Urinary bladder (tissue), 4 donors: ENCODE measurements at places on chromosomes 16 and 17. TPM values are rescaled to one million over a fixed set of nuclear protein-coding genes. Genes with fewer than 3 reads are reported as not detected.

- no peak for DNase-seq
Measured at GRCh38 chr16:77540646-77541045, 105.8 kb upstream of the ADAMTS18 start.

- DNase-seq: no peak
Measured at GRCh38 chr16:68651136-68651535, 6.0 kb downstream of the CDH3 start.

The SLC52A1 gene
- total RNA-seq: 0.58 TPM

The KRT36 gene
- not detected for total RNA-seq

DNA sequence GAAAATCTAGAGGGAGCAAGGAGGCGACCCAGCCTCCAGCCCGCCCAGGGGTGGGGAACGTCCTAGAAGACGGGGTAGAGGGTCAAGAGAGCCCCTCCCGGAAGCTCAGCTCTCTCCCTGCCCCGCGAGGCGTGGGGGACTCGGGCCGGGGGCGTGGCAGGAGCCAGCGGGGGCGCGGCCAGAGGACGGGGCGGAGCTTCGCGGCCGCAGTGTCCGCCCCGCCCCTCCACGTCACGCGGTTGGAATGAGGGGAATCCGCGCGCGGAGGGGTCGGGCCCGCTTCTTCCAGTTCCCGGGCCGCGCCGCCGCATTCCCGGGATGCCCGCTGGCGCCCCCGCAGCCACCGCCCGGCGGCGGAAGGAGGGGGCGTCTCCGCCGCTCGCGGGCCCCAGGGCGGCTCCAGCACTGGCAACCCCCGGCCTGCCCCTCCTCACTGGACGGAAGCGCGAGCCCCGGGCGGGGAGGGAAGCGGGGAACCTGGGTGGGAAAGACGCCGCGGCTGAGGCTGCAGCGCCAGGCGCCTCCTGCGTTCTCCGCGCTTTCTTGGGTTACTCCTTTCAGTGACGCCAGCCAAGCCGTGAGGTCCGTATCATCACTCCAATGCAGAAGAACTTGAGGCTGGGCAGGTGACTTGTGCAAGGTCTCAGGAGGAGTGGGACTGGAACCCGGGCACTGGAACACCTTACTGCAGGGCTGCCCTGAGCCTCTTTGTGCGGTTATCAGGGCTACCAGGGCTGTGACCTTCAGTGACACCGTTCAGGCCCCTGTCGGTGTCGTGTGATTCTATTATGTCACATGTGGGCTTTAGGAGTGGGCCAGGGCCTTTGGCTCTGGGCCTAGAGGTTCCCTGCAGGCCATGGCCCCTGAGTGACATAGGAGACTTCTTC, 4.3 kb downstream of the MYO1C start:
- peak; percentile 76 for DNase-seq

- no peak for DNase-seq
Measured at GRCh38 chr16:19907161-19907992, 22.7 kb upstream of the GPRC5B start.

DNA sequence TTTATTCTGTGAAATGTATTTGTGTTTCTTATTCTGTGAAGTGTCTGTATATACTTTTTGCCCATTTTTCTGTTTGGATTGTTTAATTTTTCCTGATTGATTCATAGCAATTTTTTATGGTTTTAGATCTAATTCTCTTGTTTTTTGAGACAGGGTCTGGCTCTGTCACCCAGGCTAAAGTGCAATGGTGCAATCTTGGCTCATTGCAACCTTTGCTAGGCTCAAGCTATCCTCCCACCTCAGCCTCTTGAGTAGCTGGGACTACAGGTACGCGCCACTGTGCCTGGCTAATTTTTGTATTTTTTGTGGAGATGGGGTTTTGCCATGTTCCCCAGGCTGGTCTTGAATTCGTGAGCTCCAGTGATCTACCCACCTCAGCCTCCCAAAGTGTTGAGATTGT, 31.5 kb downstream of the NF1 start:
- no peak for DNase-seq
